ENCODE measurements at places on chromosomes 11 and 22.

DNA sequence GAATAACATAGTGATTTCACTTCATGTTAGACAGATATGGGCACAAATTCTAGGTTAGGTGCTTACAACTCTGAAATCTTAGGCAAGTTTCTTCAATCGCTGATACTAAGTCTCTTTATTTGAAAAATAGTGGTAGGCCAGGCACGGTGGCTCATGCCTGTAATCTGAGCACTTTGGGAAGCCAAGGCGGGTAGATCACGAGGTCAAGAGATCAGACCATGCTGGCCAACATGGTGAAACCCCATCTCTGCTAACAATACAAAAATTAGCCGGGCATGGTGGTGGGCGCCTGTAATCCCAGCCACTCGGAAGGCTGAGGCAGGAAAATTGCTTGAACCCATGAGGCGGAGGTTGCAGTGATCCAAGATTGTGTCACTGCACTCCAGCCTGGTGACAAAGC lies 729.4 kb downstream of the METTL15 start:
- DNase-seq = no peak

DNA sequence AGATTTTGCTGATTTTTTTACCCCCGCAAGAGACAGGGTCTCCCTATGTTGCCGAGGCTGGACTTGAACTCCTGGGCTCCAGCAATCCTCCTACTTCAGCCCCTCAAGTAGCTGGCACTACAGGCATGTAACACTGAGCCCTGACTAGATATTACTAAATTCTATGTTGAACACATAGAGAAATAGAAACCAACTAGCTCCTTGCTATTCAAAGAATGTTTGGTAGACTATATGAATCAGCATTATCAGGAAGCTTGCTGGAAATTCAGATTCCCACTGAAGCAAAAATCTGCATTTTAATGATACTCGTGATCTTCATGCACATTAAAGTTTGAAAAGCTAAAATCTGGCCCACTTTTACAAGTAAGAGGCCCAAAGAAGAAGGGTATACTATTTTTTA lies 11.9 kb downstream of the TMEM41B start:
- no peak for DNase-seq

GRCh38 chr22:33513388-33514338 lies 406.6 kb downstream of the LARGE1 start:
- DNase-seq = no peak

DNA sequence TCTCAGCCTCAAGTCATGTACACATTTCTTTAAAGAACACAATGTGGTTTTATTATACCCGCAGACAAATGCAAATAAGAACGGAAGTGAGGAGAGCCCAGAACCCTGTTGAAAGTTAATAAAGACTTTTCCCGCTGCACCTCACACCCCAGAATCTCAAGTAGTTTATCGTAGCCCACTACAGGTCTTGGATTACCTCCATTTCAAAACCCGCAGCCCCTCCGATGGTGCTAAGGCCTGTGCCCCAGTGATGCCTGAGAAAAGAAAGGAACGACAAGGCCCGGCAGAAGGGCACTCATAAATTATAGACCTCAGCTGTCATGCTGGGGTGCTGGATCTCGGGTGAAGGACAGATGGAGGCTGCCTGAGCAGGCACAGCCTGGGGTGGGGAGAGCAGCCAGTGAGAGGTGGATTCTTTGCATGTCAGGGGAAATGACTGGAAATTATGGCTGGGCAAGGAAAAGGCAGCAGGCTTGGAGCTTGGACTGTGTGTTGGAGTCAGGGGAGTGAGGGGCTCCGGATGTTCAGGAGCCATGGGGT lies 354.1 kb downstream of the NTM start:
- DNase-seq = no peak

GRCh38 chr22:46829117-46829891 lies 66.9 kb downstream of the TBC1D22A start:
- no peak for DNase-seq

GRCh38 chr11:128717516-128717915 lies 23.6 kb downstream of the FLI1 start:
- no peak for DNase-seq

DNA sequence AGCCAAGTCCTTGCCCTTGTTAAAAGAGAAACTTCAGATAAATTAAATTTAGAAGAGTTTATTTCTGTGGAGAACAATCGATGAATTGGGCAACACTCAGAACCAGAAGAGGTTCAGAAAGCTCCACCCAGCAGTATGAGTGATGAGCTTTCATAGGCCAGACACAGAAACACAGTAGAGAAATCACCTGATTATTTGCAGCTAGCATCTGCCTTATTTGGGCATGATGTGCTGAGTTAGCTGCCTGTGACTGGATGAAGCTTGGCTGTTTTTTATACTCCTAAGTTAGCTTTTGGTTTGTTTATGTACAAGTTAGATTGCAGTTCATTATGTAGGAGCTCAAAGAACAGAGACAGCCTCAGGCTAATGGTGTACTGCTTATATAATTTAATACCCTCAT lies 269.5 kb upstream of the SESN3 start:
- no peak for DNase-seq

DNA sequence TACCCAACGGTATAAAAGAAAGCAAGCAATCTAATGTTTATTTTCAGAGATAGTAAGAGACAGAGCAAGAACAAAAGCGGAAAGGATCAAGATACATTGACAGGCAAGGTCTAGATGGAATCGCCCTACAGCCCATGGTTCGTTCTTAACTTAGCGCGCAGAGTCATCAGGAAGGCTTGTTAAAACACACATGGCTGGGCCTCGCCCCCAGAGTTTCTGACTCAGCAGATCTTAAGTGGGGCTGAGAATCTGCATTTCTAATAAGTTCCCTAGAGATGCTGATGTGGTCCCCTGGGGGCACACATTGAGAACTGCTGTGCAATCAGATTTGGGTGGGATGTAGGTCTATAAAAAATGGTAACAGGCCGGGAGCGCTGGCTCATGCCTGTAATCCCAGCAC lies 35.8 kb upstream of the CHRM4 start:
- no peak for DNase-seq

- DNase-seq = peak; percentile 50
These were observed 106.8 kb upstream of the CLMP start for GRCh38 chr11:123301696-123302400.

- no peak for DNase-seq
These were observed 184.9 kb downstream of the SNX19 start for GRCh38 chr11:130731401-130731800.

DNA sequence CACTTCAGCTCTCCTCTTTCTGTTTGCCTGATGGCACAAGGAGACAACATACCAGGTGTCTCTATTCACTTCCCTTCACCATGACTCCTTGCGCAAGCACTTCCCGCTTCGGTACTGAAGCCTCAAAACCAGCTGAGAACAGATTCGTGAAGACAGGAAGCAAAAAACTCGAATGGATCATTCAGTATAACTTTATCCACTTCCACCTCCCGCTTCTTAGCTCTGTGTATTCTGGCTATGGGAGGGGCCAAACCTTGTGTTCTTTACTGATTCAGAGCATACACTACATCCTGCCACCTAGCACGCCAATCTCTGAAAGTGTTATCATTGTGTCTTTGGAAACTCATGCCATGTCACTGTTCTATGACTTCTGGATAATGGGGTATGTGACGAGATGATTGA lies 62.2 kb upstream of the ADA2 start:
- no peak for DNase-seq

- DNase-seq = no peak
These were observed 2.1 kb downstream of the GLYATL1B start for GRCh38 chr11:59088162-59088561.

- no peak for DNase-seq
These were observed 2.1 kb downstream of the GAL3ST3 start for GRCh38 chr11:66046901-66047300.

DNA sequence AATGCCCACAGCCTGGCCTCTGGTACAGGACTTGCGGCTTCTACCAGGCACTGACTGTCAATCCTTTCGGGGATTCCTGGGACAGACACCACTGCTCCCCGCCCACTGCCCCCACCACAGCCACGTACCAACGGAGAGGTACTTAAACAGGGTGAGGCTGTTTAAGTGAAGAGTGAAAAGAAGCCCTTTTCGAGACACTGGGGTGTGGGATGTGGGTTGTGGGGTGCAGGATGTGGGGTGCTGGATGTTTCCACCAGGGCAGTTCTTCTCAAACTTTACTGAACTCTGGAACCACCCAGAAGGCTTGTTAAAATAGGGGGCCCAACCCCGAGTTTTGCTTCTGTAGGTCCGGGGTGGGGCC lies 34.2 kb upstream of the PRR5 start:
- DNase-seq = peak; percentile 43

GRCh38 chr11:126436209-126436755 lies 80.8 kb downstream of the ST3GAL4 start:
- DNase-seq = no peak

DNA sequence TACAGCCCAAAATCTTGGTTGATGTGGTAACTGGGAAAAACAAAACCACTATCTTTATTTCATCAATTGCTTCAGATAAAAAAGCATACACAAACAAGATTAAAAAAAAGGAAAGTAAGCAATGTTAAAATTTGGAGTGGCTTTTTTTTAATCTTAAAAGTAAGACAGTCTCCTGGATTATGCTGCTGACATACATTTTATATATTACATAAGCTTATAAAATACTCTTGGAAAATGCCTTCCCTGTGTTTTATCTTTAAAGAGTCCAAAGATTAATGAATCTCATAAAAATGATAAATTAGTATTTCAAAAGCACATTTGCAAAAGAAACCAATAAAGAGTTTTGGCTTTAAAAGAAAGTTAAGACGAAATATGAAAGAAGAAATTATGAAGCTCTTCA lies 132.7 kb downstream of the DLG2 start:
- DNase-seq = no peak

DNA sequence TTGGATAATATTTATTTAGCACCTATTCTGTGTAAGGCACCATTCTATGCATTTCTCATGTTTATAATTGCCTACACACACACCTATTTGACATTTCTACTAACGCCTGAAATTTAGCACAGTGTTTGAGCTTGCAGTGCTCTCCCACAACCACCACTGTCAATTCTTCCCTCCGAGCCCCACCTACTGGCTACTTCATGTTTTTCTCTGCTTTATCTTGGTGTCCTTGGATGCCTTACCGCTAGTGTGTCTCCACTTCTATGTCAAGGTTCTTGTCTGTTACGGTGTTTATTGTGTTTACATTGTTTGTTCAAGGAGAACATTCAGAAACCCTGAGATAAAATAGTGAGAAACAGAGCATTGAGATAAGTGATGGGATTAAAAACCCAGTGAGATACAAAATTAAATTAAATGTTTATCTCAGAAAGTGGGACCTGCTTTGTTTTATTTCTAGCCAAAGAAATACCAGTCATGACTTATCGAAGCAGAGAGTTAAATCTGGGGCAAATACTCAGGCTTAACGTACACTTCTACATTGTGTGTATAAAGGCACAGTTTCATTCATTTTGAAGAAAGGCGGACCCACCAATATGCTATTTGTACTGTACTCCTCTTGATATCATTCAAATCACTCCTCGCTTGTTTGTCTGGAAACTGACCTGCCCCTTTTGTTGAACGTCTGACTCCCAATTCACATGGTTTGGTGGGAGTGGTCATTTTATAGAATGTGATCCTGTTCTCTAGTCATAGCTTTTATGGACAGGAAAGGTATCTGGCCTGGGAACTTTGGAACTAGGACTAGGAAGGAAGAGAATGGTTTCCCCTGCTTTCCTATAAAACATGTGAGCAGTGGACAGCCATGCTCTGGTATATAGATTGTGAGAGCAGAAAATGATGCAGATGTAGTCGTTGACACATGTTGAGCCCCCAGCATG lies 39.2 kb upstream of the SLC36A4 start:
- no peak for DNase-seq

DNA sequence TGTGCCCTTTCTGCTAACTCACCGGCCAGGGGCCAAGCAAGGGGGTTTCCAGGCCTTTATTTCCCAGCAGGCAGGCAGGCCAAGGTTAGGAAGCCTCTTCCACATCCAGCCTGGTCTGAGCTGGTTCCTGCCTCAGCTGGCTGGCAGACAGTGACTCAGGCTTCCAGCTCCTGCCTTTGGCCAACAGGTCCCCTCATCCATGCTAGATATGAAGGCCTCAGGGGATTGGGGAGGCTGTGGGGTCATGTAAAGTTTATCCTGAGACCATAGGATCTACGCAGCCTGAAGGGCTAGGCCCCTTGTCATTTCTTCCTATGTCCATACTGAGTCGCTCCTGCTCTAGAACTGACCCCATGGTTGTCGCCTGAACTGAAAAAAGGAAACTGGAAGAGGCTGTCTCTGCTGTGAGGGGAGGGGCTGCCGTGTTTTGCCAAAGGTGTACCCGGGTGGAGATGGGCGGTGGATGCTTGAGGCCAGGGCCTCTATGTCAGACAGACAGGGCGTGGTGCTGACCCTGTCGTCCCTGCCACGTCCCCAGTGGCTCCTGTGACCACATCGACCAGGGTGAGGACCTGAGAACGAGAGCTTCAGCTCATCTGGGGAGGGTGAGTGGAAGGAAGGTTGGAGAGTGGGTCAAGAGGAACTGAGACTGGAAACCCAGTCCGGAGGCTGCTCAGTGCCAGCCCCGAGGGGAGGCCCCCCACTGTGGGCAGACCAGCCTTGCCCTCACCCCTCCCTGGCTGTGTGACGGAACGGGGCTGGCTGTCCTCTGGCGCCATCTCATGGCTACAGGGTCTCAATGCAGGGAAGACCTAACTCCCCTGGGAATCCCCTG lies 17.0 kb downstream of the P2RY6 start:
- no peak for DNase-seq

DNA sequence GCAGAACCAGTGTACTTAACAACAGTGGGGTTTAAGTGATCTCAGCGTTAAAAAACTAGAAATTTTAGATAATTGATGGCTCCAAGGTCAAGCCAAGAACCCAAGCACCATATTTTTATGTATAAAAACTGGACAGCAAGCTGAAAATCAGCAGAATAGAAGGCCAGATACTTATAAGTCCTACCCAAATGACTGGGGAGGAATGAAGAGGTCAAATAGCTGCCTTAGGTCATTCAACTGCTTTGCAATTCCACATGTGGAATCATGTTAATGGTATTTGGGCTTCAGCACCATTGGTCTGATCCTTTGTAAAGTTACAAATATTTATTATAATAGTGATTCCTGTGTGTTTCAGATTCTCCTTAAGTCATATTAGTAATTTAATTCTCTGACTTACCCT lies 108.4 kb downstream of the FAT3 start:
- DNase-seq = no peak

DNA sequence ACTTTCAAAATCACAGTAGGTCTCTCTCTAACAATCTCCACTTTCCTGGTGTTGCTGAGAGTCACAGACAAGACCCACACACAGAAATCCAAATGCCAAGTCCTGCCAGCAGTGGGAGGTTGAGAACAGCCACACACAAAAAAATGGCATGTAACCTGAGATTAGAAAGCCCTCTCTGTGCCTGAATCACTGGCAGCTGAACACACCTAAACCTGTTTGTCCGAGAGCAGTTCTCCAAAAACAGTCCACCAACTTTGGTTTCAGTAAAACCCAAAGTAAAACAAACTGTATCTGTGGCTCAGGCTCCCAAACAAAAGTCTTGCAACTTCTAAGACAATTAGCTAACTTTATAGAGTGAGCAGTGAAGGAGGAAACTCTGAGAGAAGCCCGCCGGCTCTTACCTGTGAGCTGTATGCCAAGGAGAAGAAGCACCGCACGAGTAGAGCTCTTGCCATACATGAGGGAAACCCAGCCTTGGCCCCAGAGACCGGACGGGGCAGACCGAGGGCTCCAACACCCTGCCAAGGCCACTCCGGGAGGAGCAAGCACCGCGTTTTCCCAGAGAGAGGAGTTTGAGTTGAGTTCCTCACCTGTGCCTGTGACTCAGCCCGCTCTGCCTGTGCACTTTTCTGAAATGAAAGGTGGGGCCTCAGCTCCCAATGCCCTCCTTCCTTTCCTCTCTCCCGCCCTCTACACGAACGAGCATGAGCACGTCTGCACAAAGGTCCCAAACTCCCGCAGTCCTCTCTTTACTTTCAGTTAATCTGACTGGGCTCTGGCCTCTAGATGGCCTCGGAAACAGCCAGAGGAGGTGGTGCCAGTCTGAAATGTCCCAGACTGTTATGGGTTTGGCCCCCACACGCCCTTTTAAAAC lies at the start of gene MPZL2:
TSS of gene MPZL2 (minus strand) at position 603 of the 874 bp plus-strand sequence. CDS start at position 459, 144 bp downstream.
- DNase-seq = no peak
